Keratinocyte (primary cell): ENCODE measurements at places on chromosomes 13 and 19. TPM values are rescaled to one million over a fixed set of nuclear protein-coding genes. Genes with fewer than 3 reads are reported as not detected.

DNA sequence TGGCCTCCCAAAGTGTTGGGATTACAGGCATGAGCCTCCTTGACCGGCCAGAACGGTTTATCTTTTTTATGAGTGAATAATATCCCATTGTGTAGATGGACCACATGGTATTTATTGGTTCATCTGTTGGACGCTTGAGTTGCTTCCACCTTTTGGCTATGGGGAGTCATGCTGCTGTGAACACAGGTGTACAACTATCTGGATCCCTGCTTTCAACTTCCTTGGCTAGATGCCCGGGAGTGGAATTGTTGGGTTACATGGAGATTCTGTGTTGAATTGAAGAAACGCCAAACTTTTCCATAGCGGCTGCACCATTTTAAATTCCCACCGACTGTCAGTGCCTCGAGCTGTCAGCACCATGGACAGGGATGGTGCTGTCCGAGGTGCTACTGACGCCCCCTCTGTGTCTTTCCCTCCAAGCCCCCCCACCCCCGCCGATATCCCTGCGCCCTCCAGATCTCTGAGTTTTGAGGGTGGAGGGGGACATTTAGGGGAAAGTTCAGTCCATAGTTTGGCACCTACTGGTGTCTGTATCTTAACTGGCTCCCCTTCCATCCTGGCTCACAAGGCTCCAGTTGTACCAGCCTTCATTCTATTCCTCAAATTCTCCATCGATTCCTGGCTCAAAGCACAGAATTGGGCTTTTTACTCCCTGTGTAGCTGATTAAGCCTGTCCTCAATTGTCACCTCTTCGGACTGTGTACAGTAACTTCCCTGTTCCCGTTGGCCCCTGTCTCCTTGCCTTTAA is 27.3 kb downstream of the PNPLA6 start:
- no peaks in the 10 kb centered on the region for H3K27me3 ChIP-seq
- no peak for DNase-seq
- H3K27ac ChIP-seq, result no peak overlapping the region
- no peaks in the 10 kb centered on the region for H3K4me1 ChIP-seq
- peaks cover 9% of the 10 kb centered on the region for H3K36me3 ChIP-seq
- no peak overlapping the region for H3K4me3 ChIP-seq

GRCh38 chr13:26247011-26247410 is 6.9 kb upstream of the CDK8 start:
- no peak overlapping the region for H3K27ac ChIP-seq
- DNase-seq, result no peak
- no peaks in the 10 kb centered on the region for H3K4me1 ChIP-seq
- H3K36me3 ChIP-seq, result no peaks in the 10 kb centered on the region
- no peak overlapping the region for H3K4me3 ChIP-seq

GRCh38 chr19:38559428-38560401 is 58.0 kb downstream of the MAP4K1 start:
- no peaks in the 10 kb centered on the region for H3K36me3 ChIP-seq
- no peak overlapping the region for H3K4me3 ChIP-seq
- H3K27ac ChIP-seq, result peak overlapping the region; percentile 70
- H3K27me3 ChIP-seq, result peaks cover under 1% of the 10 kb centered on the region
- peak; percentile 83 for DNase-seq
- peaks cover 26% of the 10 kb centered on the region for H3K4me1 ChIP-seq

The RUBCNL gene
- 0.05 to 0.16 TPM (median 0.12 TPM) in 3 replicates for polyA plus RNA-seq

GRCh38 chr19:4589579-4590410 is 30.3 kb upstream of the SEMA6B start:
- peaks cover 5% of the 10 kb centered on the region for H3K4me1 ChIP-seq
- no peak overlapping the region for H3K4me3 ChIP-seq
- H3K27me3 ChIP-seq, result peaks cover 6% of the 10 kb centered on the region
- H3K27ac ChIP-seq, result no peak overlapping the region
- no peaks in the 10 kb centered on the region for H3K36me3 ChIP-seq
